ENCODE measurements at places on chromosomes 5 and 9. TPM values are rescaled to one million over a fixed set of nuclear protein-coding genes. Genes with fewer than 3 reads are reported as not detected.

Gene ZNF658
- 2.4 TPM for total RNA-seq

Gene AMBP
- total RNA-seq: 8.9 TPM

Gene TRPM6
- total RNA-seq: 1.4 TPM

Gene ZBED3
- total RNA-seq: 4.5 TPM

Gene GARIN3
- not detected for total RNA-seq

Gene DAPK1
- total RNA-seq: 20.1 TPM

Gene SPATA31C1
- total RNA-seq: not detected

Gene ACTBL2
- 0.05 TPM for total RNA-seq

Gene CCL28
- total RNA-seq: 0.31 TPM
